NCI-H1417 (cell line): ENCODE measurements at places on chromosomes 2 and 18.

DNA sequence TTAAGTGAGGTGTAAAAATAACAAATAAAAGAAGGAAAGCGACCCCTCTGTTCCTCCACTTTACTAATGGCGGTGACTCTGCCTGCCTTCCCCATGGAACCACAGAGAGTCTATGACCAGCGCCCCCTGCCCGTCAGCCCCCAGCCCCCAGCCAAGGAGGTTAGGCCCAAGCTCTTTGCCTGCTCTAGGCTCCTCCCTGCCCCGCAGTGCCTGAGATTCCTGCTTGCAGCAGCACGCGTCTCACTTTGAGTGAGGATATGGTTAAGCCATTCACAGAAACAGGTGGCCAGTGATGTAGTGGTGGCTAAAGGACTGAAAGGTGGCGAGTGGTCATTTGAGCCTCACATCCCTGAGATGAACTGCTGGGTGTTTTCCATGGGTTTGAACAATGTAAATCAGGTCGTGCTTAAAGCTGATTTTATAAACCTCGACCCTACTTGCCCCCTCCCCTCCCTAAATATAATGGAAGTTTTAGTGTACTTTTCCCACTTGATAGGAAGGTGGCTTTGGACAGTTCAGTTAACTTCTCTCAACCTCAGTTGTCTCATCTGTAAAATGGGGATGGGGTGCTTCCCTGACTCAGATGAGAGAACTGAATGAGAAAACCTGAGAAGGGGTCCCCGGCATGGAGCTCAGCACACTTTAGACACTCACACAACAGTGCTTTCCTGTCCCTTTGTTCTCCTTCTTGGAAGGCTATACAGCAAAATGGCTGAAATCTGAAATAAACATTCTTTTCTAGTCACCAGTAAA lies 46.5 kb downstream of the IL1RL2 start:
- no peak for DNase-seq

GRCh38 chr2:100877555-100877954 lies 57.6 kb downstream of the NPAS2 start:
- DNase-seq: no peak

DNA sequence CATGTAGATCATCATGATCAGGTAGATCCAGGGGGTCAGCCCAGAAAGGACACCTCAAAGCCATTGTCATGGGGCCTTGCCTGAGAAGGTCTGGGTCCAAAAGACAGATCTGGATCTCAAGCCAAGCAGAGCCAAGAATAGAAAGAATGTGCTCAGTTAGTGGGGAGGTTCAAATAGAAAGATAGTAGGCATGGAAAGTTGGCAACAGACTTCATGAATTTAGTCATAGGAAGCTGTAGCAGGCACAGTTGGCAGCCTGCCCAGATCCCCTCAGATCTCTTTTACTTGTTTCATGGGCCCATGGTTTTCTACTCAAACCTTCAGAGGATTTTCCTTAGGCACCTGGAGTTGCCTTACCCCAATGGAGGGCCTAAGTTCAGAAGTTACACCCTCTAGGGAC lies 767.0 kb downstream of the SLC4A3 start:
- DNase-seq: no peak

DNA sequence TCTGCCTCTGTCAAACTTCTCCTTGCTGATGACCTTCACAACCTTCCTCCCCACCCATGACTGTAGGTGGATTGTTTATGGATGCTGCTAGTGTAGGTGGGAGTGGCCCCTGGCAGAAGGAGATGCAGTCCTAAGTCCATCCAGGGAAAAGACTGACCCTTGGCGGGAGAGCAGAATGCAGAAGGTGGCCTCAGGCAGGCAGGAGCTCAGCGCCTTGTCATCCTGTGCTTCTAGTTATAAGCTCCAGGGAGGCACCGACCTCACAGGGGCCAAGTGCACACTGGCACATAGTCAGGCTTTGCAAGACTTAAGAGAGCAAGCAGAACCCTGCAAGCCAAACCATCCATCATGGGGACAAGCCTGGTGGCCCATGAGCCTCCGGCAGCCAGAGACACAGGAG lies 74.4 kb downstream of the CAPN13 start:
- DNase-seq: no peak

GRCh38 chr2:102062802-102063201 lies 71.0 kb downstream of the IL1R2 start:
- DNase-seq: no peak

DNA sequence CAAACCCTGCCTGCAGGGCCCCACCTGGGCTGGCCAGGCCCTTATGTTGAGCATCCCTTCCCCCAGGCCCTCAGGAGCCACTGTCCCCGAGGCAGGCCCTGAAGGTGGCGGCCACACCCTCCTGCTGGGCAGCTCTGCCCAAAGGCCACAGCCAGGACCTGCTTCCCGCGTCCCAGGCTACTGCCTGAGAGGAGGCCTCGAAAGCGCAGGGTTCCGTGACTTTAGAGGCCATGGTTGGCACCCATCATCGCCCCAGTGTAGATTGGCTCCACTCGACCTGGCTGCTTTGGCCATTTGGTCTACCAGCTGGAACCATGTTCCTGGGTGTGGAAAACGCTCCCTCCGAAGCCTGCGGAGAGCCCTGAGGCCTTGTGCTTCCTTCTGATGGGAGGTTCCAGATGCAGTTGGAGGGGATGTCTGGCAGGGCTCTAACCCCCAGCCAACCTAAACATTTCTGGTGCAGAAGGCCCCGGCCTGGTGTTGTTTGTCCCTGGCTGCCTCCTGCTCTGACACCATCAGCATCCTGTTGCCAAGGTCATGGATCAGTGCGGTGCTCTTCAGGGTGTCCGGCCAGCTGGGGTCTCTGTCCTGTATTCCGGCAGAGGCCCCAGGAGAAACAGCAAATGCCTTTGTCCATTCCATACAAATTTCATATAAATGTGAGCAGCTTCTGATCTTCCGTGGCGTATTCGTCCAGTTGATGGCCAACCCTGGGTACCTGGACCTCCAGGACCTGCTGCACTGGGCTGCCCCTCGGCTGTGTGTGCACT lies 14.7 kb downstream of the CAPN10 start:
- no peak for DNase-seq

DNA sequence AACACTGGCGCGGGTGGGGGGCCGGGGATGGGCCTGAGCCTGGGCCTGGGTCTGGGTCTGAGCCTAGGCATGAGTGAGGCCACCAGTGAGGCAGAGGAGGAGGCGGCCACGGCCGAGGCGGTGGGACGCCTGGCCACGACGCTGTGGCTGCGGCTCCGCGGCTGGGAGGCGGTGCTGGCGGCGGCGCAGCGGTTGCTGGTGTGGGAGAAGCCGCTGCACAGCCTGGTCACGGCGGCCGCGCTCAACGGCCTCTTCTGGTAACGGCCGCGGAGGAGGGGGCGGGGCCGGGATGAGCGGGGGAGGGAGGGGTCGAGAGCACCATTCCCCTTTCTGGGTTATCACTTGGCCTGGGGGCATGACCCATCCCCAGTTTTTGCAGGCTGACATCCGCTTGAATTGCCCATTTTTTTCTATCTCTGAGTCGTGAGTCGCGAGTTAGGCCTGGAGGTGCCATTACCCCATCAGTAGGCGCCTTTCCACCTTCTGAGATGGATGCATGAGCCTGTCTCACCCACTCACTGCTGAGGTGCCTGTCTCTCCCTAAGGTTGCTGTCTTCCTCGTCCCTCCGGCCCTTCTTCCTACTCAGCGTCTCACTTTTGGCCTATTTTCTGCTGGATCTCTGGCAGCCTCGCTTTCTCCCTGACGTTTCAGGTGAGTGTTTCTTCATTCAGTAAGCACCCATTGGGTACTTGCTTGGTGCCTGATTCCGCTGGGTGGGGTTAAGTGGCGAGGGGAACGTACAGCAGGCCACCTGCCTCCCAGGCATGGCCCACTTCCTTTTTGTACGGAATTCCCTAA lies 501 bp downstream of the RETREG2 start:
- peak; percentile 78 for DNase-seq

DNA sequence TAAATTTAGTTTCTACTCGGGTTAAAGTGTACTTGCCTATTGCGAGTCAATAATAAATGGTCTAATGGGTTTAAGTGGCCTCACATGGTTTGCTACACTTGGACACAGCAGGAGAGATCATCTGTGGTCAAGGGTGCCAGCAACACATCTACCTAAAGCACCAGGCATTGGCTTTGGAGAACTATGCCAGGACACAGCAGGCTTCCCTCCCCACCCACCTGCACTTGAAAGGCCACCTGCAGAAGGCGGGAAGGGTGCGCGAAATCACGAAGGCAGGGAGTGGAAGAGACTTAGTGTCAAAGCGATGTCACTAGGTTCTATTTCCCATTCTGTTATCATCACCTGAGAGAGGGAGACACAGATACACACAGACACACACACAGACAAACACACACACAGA lies 44.5 kb downstream of the MYT1L start:
- peak; percentile 91 for DNase-seq

DNA sequence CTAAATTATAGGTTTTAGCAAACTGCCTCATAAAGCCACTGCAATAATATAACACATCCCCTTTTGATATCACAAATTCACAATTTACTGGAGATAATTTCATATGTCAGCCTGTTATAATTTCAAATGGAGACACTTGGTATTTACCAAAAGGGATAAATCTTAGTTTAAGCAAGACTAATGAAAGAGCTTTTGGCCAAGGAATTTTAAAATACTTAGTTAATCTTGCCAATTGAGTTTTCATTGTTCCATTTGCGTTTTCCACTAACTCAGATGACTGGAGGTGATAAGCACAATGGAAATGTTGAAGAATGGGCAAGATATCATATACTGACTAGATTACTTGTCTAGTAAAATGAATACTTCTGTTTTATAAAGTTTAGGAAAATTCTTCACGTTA lies 379.3 kb upstream of the SYT4 start:
- no peak for DNase-seq

DNA sequence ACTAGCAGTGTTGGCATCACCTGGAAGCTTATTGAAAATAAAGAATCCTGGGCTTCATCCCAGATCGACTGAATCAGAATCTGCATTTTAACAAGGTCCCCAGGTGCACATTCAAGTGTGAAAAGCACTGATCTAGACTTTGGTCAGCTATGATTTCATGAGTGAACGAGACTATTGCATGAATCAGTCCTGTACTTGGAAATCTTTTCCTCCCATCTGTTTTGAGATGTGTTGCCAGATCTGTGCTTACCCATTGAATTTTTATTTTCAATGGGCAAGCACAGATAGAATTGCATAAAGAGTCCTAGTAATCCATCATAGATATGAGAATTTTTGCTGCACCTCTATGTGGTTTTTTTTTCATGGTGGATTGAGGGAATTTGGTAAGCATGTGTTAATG lies 64.0 kb downstream of the PMS1 start:
- DNase-seq: no peak
